Activated CD8-positive, alpha-beta T cell treated with anti-CD3 and anti-CD28 coated beads, Interleukin-2, amount 10 ng/mL, durations not matched to agents 7 days and 5 days (primary cell): ENCODE measurements at places on chromosomes 13 and 19.
A peak's percentile ranks its signal among the peaks of the same experiment; 100 is the strongest.

DNA sequence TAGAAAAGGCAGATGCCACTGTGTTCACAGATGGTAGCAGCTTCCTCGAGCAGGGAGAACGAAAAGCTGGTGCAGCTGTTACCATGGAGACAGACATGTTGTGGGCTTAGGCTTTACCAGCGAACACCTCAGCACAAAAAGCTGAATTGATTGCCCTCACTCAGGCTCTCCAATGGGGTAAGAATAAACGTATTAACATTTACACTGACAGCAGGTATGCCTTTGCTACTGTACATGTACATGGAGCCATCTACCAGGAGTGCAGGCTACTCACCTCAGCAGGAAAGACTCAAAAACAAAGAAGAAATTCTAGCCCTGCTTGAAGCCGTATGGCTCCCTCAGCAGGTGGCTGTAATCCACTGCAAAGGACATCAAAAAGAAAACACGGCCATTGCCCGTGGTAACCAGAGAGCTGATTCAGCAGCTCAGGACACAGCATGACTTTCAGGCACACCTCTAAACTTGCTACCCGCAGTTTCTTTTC, 197.7 kb downstream of the ZNF737 start:
- H3K4me1 ChIP-seq = no peaks in the 10 kb centered on the region
- H3K27me3 ChIP-seq = no peaks in the 10 kb centered on the region
- no peak for DNase-seq

- no peak for DNase-seq
- H3K36me3 ChIP-seq = no peaks in the 10 kb centered on the region
- peaks cover 2% of the 10 kb centered on the region for H3K27me3 ChIP-seq
- H3K4me3 ChIP-seq = no peak overlapping the region
- no peak overlapping the region for H3K27ac ChIP-seq
- peaks cover 33% of the 10 kb centered on the region for H3K4me1 ChIP-seq
Observed at GRCh38 chr13:40223585-40223984, 442.9 kb downstream of the FOXO1 start.

DNA sequence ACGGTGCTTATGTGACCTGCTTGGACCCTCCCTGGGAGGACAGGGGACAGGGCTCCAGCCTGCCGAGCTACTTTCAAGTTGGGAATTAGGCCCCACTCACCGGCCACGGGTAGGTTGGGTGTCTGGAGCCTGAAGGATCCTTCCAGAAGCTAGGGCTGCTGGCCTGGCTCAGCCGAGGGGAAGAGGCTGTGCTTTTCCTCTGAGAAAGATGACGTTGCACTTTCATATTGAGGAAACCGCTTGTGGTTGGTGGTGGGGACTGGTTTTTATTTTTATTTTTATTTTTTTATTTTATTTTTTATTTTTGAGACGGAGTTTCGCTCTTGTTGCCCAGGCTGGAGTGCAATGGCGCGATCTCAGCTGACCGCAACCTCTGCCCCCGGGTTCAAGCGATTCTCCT, at the start of gene TMEM150B:
Gene TMEM150B, minus strand, starts transcription at position 170 of the 400 bp plus-strand sequence. CDS start 4,305 bp downstream, outside the sequence.
- no peak within 1 kb of the TSS for H3K4me3 ChIP-seq
- peak within 1 kb of the TSS; percentile 48 for H3K27ac ChIP-seq
- no peak for DNase-seq
- peaks cover 18% of the 10 kb centered on the region for H3K4me1 ChIP-seq
- H3K27me3 ChIP-seq = peaks cover 4% of the 10 kb centered on the region

GRCh38 chr19:29854033-29854432, 42.2 kb downstream of the CCNE1 start:
- H3K4me1 ChIP-seq = peaks cover 12% of the 10 kb centered on the region
- no peak for DNase-seq
- H3K27ac ChIP-seq = no peak overlapping the region

GRCh38 chr19:17347361-17347760, 10.0 kb downstream of the GTPBP3 start:
- no peaks in the 10 kb centered on the region for H3K36me3 ChIP-seq
- peaks cover 18% of the 10 kb centered on the region for H3K27me3 ChIP-seq
- no peak overlapping the region for H3K4me3 ChIP-seq
- peaks cover 39% of the 10 kb centered on the region for H3K4me1 ChIP-seq
- no peak overlapping the region for H3K27ac ChIP-seq

GRCh38 chr19:19463348-19464117, 51.8 kb downstream of the TSSK6 start:
- peak overlapping the region; percentile 77 for H3K27ac ChIP-seq
- DNase-seq = no peak
- H3K4me1 ChIP-seq = peaks cover 76% of the 10 kb centered on the region
- peaks cover 65% of the 10 kb centered on the region for H3K36me3 ChIP-seq

GRCh38 chr13:60986301-60986700, 429.3 kb downstream of the PCDH20 start:
- H3K36me3 ChIP-seq = no peaks in the 10 kb centered on the region
- no peak overlapping the region for H3K4me3 ChIP-seq
- H3K27me3 ChIP-seq = no peaks in the 10 kb centered on the region
- DNase-seq = no peak

DNA sequence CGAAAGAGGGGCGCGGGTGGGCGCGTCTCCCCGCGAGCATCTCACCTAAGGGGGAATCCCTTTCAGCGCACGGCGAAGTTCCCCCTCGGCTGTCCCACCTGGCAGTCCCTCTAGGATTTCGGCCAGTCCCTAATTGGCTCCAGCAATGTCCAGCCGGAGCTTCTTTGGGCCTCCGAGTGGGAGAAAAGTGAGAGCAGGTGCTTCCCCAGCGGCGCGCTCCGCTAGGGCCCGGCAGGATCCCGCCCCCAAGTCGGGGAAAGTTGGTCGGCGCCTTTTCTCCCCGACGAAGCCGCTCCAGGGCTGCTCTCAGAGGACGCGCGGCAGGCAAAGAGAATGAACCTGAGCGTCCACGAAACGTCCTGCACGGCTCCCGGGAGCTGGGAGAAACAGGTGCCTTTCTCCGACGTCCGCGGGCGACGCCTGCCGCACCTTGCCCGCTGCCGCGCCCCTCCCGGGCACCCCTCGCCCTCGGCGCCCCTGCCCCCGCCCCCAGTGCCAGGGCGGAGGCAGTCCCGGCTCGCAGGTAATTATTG, 366 bp upstream of the KL start:
- DNase-seq = no peak
- peak overlapping the region; percentile 63 for H3K4me3 ChIP-seq
- no peak overlapping the region for H3K27ac ChIP-seq
- peaks cover 4% of the 10 kb centered on the region for H3K36me3 ChIP-seq
- H3K4me1 ChIP-seq = peaks cover 20% of the 10 kb centered on the region

- peaks cover 8% of the 10 kb centered on the region for H3K4me1 ChIP-seq
- H3K27me3 ChIP-seq = peaks cover 13% of the 10 kb centered on the region
- DNase-seq = no peak
- no peak overlapping the region for H3K4me3 ChIP-seq
Observed at GRCh38 chr13:23468811-23469210, 35.3 kb upstream of the SACS start.

DNA sequence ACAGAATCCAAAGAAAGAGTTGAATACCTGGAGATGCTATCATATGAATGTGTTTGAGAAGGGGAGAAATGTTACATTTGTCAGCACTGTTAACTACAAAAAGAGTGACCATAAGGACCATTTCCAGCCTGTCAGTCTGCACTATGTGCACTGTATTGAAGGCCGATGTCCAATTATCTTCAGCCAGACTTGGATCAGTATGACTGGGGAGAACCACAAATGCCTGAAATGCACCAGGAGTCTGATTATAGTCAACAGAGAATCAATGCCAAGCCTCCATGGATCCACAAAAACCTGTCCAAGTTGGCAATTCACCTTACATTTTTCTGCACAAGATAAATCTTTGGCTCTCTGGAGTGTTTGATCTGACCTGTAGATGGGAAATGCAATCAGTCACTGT, 697.5 kb upstream of the SGCG start:
- H3K36me3 ChIP-seq = no peaks in the 10 kb centered on the region
- no peak for DNase-seq
- no peaks in the 10 kb centered on the region for H3K27me3 ChIP-seq
- H3K4me3 ChIP-seq = no peak overlapping the region
- H3K27ac ChIP-seq = no peak overlapping the region
- H3K4me1 ChIP-seq = no peaks in the 10 kb centered on the region

DNA sequence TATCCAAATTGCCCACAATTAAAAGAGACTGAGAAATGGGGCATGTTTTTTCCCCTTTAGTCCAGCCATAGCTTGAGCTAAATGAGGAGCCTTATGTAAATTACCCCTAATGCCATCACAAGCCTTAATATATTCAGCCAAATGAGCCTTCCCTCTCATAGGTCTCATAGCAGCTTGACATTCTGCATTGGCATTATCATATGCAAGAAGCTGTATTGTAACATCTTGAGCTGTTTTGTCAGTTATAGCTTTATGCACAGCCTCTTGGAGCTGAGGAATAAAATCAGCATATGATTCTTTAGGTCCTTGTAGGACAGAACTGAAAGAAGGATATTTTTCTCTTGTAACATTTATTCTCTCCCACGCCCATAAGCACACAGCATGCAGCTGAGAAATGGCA, 153.2 kb downstream of the ZNF486 start:
- H3K4me3 ChIP-seq = no peak overlapping the region
- no peaks in the 10 kb centered on the region for H3K4me1 ChIP-seq
- H3K36me3 ChIP-seq = no peaks in the 10 kb centered on the region

GRCh38 chr13:102703726-102704035, 8.8 kb upstream of the METTL21C start:
- H3K4me1 ChIP-seq = no peaks in the 10 kb centered on the region
- H3K4me3 ChIP-seq = no peak overlapping the region
- H3K27ac ChIP-seq = no peak overlapping the region
- H3K27me3 ChIP-seq = peaks cover 24% of the 10 kb centered on the region

DNA sequence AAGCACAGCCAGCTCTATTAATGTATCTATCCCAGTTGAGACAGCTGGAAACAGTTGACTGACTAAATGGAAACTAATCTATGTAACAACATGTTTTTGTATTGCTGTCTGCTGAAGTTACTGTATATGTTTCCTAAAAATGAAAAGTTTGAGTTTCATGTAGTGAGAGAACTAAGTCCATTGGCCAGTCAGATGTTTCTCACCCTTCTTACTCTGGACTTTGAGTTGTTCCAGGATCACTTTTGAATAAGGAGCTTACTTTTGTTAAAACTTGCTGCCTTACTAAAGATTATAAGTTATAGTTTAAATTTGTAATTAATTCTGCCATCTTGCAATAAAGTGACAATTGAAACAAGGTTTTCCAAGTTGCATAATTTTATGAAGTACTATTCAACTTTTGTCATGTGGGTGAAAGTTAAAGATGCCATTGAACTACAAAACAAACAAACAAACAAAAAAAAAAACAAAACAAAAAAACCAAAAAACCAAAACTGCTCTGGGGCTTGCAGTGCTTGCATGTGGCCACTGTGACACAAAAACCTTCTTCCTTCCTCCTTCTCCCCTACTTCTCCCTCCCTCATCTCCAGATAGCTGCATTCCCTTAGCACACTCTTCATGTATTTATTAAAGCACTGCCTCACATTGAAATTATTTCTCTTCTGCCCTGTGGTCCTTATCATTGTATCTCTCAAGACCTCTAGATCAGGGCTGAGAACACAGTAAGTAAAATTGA, 15.3 kb downstream of the WDFY2 start:
- no peak overlapping the region for H3K4me3 ChIP-seq
- no peaks in the 10 kb centered on the region for H3K27me3 ChIP-seq
- peaks cover 18% of the 10 kb centered on the region for H3K4me1 ChIP-seq
- H3K36me3 ChIP-seq = peaks cover 7% of the 10 kb centered on the region
- no peak for DNase-seq

DNA sequence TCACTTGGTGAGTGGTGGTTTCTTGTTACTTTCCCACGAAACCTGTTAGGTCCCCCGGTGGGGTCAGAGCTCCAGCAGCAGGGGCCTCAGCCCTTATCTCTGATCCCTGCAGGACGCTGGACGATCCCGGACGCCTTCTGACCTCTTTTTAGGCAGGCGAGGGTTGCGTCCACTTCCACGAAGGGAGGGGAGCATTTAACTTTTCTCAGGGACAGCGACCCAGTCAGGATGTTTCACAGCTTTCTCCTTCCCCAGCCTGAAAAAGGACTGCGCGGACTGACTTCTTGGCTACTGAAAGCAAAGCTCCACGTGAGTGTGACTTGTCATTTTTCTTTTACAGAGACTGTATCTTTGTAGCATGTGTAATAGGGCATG, 692 bp downstream of the ZNF234 start:
- peaks cover 34% of the 10 kb centered on the region for H3K36me3 ChIP-seq
- peaks cover 17% of the 10 kb centered on the region for H3K4me1 ChIP-seq
- peak; percentile 25 for DNase-seq
- H3K27ac ChIP-seq = peak overlapping the region; percentile 91
- peak overlapping the region; percentile 94 for H3K4me3 ChIP-seq

GRCh38 chr13:46721054-46721453, 75.9 kb downstream of the ESD start:
- H3K4me3 ChIP-seq = no peak overlapping the region
- H3K27me3 ChIP-seq = no peaks in the 10 kb centered on the region
- peak; percentile 61 for DNase-seq
- H3K4me1 ChIP-seq = peaks cover 17% of the 10 kb centered on the region
- H3K36me3 ChIP-seq = peaks cover 32% of the 10 kb centered on the region

- H3K27me3 ChIP-seq = no peaks in the 10 kb centered on the region
- no peaks in the 10 kb centered on the region for H3K4me1 ChIP-seq
- DNase-seq = no peak
- H3K36me3 ChIP-seq = peaks cover 22% of the 10 kb centered on the region
Observed at GRCh38 chr13:20812890-20813289, 39.1 kb upstream of the EEF1AKMT1 start.

DNA sequence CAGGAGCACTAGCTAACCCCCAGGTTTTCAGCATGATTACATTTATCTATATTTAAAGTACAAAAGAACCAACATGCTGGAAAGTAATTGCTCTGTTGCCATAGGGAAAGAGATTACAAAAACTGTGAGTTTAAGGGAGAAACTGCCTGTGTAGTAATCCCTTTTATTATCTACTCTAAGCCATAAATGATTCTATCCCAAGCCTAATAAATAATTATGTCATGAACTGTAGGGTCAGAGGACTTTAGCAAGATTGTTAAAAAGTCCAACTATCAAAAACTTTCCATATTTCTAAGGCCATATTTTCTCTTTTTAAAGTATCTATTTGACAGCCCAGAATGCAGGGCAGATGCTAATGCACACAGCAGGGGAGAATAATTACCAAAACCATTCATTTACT, 573.8 kb upstream of the MIR17HG start:
- no peaks in the 10 kb centered on the region for H3K4me1 ChIP-seq
- H3K27ac ChIP-seq = no peak overlapping the region
- H3K36me3 ChIP-seq = no peaks in the 10 kb centered on the region
- DNase-seq = no peak
- no peaks in the 10 kb centered on the region for H3K27me3 ChIP-seq
- no peak overlapping the region for H3K4me3 ChIP-seq

- peaks cover 15% of the 10 kb centered on the region for H3K4me1 ChIP-seq
- DNase-seq = no peak
- H3K27me3 ChIP-seq = no peaks in the 10 kb centered on the region
Observed at GRCh38 chr13:51613535-51613934, 29.3 kb downstream of the WDFY2 start.
